Esophagus muscularis mucosa (tissue), 4 donors: ENCODE measurements at places on chromosomes 6 and 20.

- DNase-seq = peak; percentile 62
These were observed 381.0 kb upstream of the ARID1B start for GRCh38 chr6:156396068-156396771.

DNA sequence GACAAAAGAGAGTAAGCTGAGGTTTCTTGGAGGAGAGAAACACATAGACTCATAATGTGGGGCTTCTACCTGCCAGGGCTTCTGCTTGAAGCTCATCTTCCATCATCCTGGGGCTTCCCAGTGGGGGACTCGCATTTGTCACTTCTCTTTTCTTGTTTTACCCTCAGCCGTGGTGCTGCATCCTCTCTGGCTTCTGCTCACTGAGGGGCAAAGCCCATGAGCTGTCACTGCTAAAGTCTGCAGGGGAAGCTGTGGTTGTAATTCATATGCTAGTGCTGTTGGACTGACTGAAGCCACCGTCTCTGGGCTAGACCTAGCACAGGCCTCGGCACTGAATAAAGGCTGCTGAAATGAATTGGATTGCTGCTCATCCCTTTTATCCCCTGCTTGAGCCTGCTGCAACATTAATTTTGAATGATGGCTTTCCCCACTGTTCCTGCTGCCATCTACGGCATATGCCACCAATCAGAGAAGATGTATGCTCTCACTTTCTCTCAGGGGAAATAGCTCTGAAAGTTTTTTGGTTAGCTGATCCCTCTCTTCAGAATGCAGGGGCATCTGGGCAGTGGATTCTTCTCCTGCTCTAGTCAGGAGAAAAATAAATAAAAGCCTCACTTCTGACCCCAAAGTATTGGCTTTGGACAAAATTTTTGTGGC is 568.4 kb upstream of the MAP3K7 start:
- DNase-seq = no peak

- DNase-seq = no peak
These were observed 1.9 kb downstream of the ZFAND3 start for GRCh38 chr6:37821446-37821845.

GRCh38 chr6:23073821-23074220 is 504.5 kb downstream of the HDGFL1 start:
- no peak for DNase-seq

DNA sequence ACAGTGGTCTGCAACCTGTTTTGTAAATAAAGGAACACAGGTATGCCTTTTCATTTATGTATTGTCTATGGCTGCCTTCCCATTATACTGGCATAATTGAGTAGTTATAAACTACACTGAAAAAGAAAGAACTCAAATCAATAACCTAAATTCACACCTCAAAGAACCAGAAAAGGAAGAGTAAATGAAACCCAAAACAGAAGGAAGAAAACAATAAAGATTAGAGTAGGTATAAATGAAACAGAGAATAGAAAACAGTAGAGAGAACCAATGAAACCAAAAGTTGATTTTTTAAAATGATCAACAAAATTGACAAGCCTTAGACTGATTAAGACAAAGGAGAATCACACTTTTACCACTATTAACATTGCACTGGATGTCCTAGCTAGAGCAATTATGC is 34.7 kb downstream of the FAM184A start:
- no peak for DNase-seq

GRCh38 chr20:34407962-34408474 is 44.9 kb downstream of the ITCH start:
- DNase-seq = no peak

GRCh38 chr20:36670665-36671357 is 24.8 kb upstream of the SLA2 start:
- DNase-seq = no peak

GRCh38 chr20:53944796-53945195 is 125.6 kb downstream of the BCAS1 start:
- peak; percentile 57 for DNase-seq

GRCh38 chr20:48042628-48043027 is 257.3 kb upstream of the SULF2 start:
- DNase-seq = no peak

DNA sequence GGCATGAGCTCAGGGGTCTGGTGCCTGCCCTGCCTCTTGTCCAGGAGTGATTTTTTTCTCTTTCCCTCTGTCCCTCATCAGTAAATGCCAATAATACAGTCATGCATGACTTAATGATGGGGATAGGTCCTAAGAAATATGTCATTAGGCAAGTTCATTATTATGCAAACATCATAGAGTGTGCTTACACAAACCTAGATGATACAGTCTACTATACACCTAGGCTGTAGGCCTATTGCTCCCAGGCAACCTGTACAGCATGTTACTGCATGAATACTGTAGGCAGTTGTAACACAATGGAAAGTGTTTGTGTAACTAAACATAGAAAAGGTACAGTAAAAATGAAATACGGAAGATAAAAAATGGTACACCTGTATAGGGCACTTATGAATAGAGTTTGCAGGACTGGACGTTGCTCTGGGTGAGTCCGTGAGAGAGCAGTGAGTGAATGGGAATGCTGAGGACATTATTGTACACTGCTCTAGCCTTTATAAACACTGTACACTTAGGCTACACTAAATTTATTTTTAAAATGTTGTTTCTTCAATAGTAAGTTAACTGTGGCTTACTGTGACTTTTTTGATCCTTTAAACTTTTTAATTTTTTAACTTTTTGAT is 22.1 kb downstream of the PBOV1 start:
- peak; percentile 47 for DNase-seq

DNA sequence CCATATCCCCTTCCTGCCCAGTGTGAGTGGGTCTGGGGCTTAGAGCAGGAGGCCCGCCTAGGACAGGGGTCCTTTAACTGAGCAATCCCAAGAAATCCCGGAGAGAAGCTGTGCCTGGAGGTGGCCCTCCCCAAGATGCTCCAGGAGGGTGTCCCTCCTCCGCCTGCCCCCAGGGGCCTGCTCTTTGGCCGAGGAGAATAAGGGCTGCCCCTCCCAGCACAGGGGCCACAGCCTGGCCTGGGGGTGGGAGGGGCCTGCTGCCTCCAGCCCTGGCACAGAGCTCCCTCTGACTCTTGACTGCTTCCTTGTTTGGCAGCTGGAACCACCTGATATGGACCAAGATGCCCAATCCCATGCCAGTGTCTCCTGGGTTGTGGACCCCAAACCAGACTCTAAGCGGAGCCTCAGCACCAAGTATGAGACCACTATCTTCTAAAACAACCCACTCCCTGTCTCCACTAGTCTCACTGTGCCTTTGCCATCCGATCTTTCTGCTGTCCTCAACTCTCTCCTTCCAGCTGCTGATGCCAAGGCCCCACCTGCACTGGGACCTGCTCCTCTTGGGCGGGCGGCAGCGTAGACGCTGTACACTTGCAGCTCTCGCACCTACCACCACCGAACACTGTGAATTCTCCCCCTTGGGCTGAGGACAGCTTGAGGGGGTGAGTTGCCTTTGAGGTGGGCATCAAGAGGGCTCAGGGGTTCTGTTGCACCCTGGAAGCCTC is 54.3 kb downstream of the TCP11 start:
- no peak for DNase-seq

- no peak for DNase-seq
These were observed 176.4 kb downstream of the ARID1B start for GRCh38 chr6:156953479-156954146.

DNA sequence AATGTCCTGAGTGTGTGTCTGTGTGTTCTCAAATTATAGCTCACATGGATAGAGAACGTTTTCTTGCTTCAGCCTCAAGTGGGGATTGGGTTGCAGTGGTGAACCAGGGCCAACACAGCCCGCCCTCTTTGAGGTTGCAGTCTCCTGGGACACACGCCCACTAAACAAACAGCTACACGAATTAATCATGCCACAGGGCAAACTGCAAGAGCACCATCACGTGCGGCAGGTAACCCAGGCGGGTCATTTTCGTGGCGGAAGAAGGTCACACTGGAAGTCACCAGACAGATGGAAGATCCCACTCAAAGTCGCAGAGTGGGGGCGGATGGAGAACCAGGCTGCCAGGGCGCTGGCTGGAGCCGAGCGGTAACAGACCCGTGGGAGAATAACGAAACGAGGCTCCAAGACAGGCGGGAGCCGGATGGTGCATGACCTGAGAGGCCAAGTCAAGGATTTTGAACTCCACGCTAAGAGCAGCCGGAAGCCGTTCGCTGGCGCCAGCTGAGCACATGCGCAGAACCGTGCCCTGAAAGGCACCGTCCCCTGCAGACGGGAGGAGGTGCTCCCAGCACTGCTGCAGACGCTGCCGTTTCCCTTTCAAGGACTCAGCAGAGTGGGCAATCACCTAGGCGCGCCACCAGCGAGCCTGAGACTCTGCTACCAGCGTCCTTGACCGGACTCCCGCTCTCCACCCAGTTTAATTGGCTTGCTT is 10.7 kb downstream of the DLL1 start:
- no peak for DNase-seq

DNA sequence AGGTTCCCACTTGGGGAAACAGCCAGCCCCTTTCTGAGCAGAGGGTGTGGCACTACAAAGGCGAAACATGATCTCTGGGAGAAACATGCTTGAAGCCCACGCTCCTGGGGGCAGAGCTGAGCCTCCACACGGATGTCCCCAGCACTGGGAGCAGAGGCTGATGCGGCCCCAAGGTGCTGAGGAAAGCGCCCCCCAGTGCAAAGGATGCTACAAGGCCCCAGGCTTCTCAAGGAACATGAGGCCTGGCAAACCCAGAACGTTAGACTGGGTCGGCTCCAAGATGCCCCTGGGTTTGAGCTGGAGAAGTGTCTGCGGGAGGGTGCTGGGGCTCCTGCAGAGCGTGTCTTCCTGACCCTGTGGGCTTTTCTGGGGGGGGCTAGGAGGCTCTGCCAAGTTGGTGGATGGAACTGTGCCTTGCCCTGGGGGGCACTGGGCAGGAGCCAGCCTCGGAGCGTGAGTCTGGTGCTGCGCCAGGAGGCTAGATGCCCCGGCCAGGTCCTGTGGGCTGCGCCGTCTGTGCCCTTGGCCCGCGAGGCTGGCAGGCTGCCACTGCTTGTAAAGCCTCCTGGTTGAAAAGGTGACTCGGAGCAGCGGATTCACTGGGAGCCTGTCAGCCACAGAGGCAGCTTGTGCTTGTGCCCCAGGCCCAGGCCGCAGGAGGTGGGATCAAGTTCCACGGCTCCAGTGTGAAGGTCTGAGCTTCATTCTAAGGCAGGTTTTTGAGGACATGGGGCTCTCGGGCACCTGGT is 8.1 kb downstream of the SYNJ2 start:
- DNase-seq = no peak

- DNase-seq = no peak
These were observed 313.0 kb upstream of the DEFB112 start for GRCh38 chr6:50362706-50363105.

- DNase-seq = no peak
These were observed at the start of gene LTA for GRCh38 chr6:31572041-31572911. LTA (plus strand) TSS chr6:31572289; CDS start chr6:31572743, 454 bp downstream.

DNA sequence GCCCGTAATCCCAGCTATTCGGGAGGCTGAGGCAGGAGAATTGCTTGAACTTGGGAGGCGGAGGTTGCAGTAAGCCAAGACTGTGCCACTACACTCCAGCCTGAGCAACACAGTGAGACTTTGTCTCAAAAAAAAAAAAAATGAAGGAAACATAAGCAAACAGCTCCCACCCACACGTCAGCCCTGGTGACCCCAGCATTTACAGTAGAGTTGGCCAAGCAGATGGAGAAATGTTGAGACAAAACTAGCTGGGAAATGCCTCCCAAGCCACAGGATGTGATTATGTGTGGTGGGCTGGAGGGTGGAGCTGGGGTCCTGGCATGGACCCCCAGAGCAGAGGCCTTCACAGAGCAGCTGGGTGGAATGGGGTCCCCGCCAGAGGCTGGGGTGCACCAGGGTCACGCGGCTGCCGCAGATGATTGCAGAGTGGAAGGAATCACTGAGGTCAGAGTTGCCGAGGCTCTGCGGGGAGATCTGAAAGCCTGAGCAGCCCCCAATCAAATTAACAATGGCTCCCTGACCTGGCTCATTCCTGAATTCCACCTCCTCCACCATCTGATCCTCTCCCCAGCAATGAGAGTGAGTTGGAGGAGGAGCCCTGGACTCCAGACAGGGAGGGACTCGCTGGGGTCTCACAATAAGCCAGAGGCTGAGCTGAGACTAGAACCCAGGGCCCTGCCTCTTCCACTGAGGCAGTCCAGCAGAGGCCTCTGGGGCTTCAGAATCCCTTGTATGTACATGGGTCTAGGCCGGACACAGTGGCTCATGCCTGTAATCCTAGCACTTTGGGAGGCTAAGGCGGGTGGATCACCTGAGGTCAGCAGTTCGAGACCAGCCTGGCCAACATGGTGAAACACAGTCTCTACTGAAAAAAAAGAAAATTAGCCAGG is 34.7 kb upstream of the TGM2 start:
- no peak for DNase-seq

DNA sequence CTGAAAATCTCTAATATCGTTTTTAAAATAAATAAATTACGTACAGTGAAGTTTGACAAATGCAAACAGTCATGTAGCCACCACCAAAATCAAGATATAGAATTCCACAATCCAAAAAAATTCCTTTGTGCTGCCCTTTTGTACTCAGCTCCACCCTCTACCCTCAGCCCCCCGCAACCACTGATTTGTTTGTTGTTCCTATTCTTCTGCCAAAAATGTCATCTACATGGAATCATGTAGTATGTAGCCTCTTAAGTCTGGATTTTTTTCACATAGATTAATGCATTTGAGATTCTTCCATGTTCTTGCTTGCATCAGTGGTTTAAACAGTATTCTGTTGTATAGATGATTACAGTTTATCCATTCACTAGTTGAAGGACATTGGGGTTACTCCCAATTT is 8.5 kb upstream of the REPS1 start:
- peak; percentile 62 for DNase-seq

DNA sequence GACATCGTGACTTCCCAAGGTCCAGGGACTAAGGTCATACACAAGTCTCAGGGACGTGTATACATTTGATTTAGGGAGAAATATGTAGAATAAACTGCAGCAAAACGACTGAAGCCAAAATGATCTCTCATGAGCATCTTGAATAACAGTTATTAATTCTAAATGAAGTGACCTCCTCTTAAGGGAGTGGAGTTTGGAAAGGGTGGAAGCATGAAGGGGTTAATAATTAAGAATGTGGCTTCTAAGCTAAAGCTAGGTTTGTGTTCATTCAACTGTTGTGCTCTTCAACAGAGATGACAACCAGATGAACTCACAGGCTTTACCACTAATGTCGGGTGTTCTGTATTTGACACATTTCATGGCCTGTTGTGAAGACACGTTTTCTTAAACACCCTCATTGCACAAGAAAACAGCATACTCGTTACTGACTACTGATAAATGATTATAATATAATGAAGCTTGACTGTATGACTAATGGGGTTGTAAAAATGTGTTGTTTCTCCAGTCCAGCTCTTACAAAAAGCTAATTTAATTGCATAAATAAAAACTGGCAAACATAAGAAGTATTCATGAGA is 1.5 kb downstream of the PPP1R14C start:
- DNase-seq = no peak

GRCh38 chr20:12649234-12649633 is 359.5 kb upstream of the SPTLC3 start:
- no peak for DNase-seq

GRCh38 chr6:22071270-22072041 is 225.4 kb downstream of the PRL start:
- DNase-seq = no peak
